ENCODE measurements at places on chromosomes 2 and 18. TPM values are rescaled to one million over a fixed set of nuclear protein-coding genes. Genes with fewer than 3 reads are reported as not detected.

DNA sequence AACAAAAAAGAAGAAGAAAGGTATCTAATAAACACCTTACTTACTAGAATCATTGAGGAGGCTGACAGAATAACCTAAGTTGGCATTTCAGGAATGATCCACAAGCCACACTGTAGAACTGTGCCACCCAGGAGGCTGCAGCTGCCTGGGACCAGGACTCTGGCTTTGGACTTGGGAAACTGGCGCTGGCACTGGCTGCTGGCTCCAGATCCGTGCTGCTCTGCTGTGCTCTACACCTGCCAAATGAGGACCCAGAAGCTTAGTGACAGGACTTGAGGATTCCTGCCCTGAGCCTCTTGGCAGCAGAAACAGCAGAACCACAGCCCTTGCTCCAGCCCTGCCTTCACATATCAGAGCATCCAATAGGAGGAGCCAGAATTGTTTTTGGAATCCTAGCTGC is 113.5 kb downstream of the CABLES1 start:
- DNase-seq = no peak

- no peak for DNase-seq
Measured at GRCh38 chr2:233098618-233099017, 38.5 kb downstream of the INPP5D start.

ZBTB7C gene
- 15.1 TPM for total RNA-seq

SIX3 gene
- total RNA-seq = not detected
